Stimulated activated CD4-positive, alpha-beta T cell treated with anti-CD3 and anti-CD28 coated beads, Interleukin-4, amount 100 ng/mL, for 1 hour (primary cell): ENCODE measurements at places on chromosomes 4 and X.

- DNase-seq = no peak
These were observed 7.1 kb downstream of the RASL11B start for GRCh38 chr4:52869196-52869595.

- DNase-seq = no peak
These were observed 516.5 kb upstream of the CNKSR2 start for GRCh38 chrX:20857746-20858145.

GRCh38 chr4:101102114-101102742 is 245.1 kb downstream of the PPP3CA start:
- DNase-seq = no peak

DNA sequence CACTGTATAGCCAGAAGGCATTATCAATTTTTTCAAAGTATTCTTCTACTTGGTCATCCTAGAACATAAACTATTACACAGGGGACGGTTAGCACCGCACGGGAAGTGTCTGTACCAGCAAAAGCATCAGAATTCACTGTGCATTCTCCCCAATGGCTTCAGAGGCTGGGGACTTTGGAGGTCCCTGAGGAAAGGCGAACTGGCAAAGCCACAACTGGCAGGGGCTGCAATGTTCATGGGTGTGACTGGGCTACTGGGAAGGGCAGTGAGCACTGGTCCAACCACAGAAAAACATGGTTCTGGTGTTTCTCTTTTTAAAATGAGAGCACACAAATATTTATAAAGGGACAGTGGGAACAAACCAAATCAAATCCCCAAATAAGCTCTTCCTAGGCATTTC is 83.5 kb downstream of the C4orf51 start:
- DNase-seq = no peak

- DNase-seq = no peak
These were observed 1125.5 kb downstream of the FAT4 start for GRCh38 chr4:126440297-126440696.

DNA sequence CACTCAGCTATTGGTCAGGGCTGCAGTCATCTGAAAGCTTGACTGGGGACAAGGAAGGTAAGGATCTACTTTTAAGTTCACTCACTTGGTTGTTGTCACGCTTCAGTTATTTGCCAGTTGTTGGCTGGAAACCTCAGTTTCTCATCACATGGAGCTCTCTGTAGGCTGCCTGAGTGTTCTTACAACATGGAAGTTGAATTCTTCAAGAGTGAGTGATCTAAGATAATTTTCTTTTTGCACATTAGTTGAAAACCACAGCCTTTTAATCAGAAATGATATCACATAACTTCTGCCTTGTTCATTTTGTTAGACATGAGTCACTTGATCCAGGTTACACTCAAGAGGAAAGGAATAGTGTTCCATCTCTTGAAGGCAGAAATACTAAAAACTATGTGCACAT is 552.7 kb downstream of the RAPGEF2 start:
- DNase-seq = no peak

DNA sequence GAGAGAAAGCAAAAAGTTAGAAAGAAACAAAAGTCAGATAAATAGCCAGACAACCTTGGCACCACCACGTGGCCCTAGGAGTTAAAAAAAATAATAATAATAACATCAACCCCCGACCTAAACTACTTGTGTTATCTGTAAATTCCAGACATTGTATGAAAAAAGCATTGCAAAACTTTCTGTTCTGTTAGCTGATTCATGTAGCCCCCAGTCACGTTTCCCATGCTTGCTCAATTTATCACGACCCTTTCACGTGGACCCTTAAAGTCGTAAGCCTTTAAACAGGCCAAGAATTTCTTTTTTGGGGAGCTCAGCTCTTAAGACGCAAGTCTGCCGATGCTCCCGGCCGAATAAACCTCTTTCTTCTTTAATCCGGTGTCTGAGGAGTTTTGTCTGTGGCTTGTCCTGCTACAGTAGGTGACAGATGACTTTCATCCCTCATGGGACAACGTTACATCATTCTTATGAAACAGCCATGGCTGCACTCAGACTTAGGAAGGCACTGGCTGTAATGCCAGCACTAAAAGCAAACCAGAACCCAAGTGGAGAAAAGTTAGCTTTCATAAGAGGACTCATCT is 520 bp downstream of the ACOX3 start:
- no peak for DNase-seq

GRCh38 chr4:30870513-30870912 is 150.3 kb downstream of the PCDH7 start:
- DNase-seq = no peak

DNA sequence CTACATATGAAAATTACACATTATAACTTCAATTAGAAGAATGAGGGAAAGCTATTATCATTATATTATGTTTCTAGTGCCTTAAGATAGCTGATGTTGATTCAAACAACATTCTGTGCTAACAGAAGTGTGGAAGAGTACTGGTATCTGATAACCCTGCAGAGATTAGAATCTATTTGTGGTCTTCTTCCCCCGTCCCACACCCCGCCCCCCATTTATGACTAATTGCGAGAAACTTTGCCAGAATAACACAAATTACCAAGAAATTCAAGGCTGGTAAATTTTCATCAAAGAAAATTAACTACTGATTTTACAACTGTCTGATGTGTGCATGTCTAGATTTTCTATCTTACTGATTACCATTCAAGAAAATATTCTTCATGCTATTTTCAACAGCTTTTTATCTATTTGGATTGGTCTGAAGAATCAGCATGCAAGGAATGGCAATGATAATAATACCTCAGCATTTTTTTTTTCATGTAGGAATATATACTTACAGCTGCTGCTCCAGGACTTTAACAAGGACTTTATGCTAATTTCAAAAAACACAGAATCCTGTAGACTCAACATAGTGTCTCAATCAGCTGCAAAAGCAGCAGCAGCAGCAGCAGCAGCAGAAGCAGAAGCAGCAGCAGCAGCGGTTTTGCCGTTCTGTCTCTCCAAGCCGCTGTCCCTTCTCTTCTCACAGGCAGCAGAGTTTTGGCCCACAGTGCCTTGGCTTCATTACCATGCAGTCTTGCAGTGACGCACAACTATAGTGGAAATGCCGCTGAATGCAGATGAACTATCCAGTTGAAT is 126.7 kb downstream of the FRYL start:
- DNase-seq = peak; percentile 54

GRCh38 chrX:50432829-50433289 is 37.8 kb downstream of the DGKK start:
- no peak for DNase-seq

- no peak for DNase-seq
These were observed 642.9 kb downstream of the STPG2 start for GRCh38 chr4:97500423-97500822.

- no peak for DNase-seq
These were observed 45.9 kb upstream of the RHOH start for GRCh38 chr4:40150932-40151331.

DNA sequence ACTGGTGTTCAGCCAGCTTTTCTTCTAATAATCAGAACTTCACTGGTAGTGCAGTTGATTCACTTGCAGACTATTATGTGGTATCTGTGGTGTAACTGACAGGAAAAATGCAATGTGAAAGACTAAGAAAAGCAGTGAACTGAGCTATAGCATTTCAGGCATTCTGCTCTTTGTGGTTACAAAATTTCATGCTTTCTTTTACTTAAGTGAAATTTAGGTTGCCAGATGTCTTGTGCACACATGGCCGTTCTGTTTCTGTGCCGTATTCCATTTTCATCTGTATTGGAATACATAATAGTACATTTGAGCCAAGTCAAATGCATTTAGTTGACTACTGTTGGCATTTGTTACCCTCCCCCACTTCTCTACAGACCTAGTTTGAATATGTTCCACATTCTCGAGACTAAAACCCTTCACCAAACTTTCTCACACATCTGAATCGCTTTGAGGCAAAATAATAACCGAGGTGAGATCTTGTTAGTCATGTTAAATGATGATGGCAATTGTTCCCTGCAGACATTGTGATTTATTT is 8.2 kb downstream of the RTL3 start:
- no peak for DNase-seq

DNA sequence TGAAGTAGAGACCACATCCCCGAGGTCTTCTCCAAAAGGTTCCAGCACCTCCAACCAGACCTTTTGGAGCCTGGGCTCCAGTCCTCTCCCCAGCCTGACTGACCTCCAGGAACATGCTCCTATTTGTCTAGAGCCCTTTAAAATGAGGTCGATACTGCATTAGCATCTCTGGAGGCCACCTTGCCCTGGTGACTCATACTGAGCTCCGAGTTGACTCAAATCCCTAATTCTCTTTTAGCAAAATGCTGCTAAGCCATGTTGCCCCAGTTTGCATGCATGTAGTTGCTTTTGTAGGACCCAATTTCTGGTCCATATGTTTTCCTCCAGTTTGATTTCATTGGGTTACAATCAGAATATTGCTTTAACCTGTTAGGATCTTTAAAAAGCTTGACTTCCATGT is 43.5 kb upstream of the CITED1 start:
- DNase-seq = no peak

GRCh38 chr4:112225157-112225556 is 6.4 kb upstream of the AP1AR start:
- DNase-seq = no peak

GRCh38 chr4:100555611-100556337 is 38.0 kb upstream of the EMCN start:
- DNase-seq = no peak

- no peak for DNase-seq
These were observed 53.4 kb upstream of the CBR4 start for GRCh38 chr4:169063441-169063840.

DNA sequence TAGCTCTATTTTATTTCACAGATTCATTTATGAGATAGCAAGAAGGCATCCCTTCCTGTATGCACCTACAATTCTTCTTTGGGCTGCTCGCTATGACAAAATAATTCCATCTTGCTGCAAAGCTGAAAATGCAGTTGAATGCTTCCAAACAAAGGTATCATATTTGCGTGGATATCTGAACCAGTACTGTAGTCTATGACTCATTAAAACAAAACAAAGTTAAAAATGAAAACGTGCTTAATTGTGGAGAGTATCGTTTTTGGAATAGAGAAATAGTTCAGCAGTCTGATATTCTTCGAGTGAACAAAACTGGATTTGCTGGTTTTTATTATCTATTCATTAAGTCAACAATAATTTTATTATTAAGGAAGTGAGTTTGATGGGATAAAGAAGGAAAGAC is 6.3 kb downstream of the AFP start:
- DNase-seq = no peak
